ENCODE measurements at places on chromosomes 6 and 20. TPM values are rescaled to one million over a fixed set of nuclear protein-coding genes. Genes with fewer than 3 reads are reported as not detected.

DNA sequence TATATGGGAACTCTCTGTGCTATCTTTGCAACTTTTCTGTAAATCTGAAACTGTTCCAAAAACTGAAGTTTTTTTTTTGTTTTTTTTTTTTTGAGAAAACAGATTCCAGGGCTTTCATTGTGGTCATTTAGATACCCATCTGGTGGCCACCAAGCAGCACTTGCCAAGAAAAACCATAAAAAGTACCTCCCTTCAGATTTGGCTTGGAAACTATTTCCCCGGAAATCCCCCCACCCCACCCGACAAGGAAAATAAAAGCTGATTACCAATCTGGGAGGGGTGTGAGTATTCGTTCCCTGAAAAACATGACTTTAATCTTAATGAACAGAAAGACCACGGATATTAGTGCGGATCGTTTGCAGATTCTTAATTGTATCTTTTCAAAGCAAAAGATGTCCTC is 1.9 kb downstream of the NFATC2 start:
- no peak for DNase-seq

- no peak for DNase-seq
These were observed 42.8 kb upstream of the FAM135A start for GRCh38 chr6:70370496-70370895.

DNA sequence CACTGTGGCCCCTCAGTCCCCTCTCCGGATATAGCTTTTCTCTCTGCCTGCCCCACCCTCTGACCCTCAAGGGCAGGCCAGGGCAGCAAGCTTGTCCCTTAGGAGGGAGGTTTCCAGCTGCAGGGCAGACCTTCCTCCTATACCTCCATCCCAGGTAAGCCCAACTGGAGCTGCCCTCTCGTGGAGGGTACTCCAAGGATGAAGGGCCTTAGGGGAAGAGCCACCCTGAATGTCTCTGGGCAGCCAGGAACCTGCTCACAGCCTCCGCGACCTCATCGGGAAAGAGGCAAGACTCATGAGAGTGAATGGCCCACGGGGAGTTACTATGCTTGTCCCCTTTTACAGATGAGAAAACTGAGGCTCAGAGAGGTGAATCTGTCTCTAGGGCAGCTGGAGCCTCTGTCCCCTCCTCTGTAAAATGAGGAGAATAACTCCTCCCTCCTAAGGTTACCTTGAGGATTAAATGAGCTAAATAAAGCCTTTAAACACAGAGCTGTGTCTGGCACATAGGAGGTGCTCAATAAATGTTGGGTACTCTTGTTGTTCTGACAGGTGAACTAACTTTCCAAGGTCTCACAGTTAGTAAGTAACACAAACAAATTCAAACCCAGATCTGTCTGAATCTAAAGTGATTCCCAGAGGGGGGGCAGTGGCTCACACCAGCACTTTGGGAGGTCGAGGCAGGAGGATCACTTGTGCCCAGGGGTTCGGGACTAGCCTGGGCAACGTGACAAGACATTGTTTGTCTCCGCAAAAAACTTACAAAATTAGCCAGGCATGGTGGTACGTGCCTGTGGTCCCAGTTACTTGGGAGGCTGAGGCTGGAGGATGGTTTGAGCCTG is 12.1 kb downstream of the SRXN1 start:
- DNase-seq, result no peak

BPIFA1 gene
- not detected for total RNA-seq

- DNase-seq, result no peak
These were observed 23.7 kb downstream of the RANBP9 start for GRCh38 chr6:13687917-13688351.

PAQR8 gene
- 3.9 TPM for total RNA-seq

DNA sequence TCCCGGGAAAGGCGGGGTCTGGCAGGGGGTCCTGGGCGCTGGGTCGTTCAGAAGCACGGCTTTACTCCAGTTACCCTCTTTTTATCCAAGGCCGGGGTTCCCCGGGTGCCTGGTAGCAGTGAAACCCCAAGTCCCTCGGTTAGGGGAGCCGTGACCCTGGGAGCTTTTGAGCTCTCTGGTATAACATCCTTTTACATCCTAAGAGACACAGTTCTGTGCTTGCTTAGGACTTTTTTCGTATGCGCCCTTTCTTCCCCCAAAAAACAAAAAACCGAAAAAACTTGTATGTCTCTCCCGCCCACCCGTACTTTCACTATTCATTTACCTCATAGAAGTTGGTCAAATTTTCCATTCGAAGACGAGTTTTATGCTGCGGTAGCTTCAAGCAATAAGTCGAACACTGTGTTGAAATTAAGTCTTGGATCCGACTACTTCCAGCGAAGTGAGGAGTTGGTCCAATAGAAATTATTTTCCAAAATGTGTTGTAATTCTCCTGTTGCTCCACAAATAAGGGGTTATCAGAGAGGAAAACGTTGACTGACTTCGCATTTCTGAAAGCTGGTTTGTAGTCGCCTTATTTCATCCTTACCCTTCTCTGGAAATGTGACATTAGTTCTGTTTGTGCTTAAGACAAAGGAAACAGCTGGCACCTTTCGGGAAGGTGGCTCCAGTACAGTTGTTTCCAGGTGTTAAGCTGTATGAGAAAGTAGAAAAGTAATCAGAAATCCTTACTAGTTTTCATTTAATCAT is 816 bp upstream of the MAN1A1 start:
- DNase-seq, result no peak

ESR1 gene
- total RNA-seq, result 11.6 TPM

PLG gene
- total RNA-seq, result not detected

DNA sequence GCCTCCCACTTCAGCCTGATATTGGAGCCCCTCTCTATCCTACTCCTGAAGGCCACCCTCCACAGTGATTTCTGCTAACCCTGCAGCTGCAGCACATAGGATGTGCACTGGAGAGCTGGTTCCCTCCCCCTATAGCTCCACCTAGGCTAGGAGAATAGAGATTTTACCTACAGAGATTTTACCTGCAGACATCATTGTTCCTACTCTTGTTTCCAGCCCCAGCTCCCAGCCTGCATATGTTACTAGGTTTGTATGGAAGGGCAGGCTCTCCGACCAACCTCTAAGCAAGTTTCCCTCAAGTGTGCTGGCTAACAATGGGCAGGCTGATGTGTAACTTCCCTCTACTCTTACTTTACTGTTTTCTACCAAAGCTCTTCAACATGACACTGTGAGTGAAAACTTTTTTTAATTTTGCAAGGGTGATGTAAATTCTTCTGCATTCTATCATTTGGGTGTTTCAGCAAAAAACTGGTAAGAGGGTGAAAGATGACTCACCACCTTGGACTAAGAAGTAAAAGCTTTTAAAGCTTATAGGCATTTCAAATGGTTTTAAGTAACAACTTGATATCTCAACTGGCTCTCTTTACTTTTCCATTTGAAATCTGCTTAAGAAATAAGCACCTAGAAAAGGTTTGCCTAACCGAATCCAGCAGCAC is 106.8 kb downstream of the CDK19 start:
- DNase-seq, result no peak

CDH4 gene
- 0.19 TPM for total RNA-seq

- DNase-seq, result no peak
These were observed 122.9 kb upstream of the FOXO3 start for GRCh38 chr6:108437821-108438220.

CST4 gene
- not detected for total RNA-seq

- DNase-seq, result no peak
These were observed 19.4 kb upstream of the OVOL2 start for GRCh38 chr20:18077157-18077556.

LAMA5 gene
- 131 TPM for total RNA-seq

- DNase-seq, result no peak
These were observed 161.3 kb upstream of the PHACTR1 start for GRCh38 chr6:12555267-12555666.

GRCh38 chr6:121449331-121449730 is 13.9 kb downstream of the GJA1 start:
- DNase-seq, result no peak

GRCh38 chr6:39228992-39229767 is at the start of gene KCNK5:
KCNK5 (minus strand) TSS chr6:39229475; CDS start chr6:39229111, 364 bp downstream.
- DNase-seq, result peak; percentile 93

- no peak for DNase-seq
These were observed 459.6 kb upstream of the SOX4 start for GRCh38 chr6:21133901-21134300.

FABP7 gene
- not detected for total RNA-seq

FAM210B gene
- 40.3 TPM for total RNA-seq

- no peak for DNase-seq
These were observed 111.8 kb downstream of the EDN3 start for GRCh38 chr20:59412181-59412580.

- no peak for DNase-seq
These were observed at the start of gene GNAS for GRCh38 chr20:58852543-58853271. GNAS (plus strand) TSS chr20:58852716.

- DNase-seq, result no peak
These were observed 162.5 kb downstream of the MMS22L start for GRCh38 chr6:97120511-97120910.

DNA sequence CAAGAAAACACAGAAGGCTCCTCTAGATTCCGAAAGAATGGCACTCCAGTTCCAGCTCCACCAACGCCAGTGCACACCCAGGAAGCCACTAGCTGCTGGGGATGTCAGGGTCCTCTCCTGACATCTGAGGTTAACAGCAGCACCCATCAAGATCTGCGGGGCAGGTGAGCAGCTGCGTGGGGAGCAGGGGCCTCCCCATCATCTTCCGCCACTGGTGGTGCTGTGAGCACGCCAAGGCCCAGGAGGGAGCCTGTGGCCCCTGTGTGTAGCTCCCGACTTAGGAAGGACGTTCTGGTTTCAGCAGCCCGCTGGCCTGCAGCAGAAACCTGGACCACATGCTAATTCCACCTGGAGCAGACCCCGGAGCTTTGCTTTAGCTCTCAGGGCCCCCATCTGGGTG is 386.2 kb downstream of the TAF4 start:
- no peak for DNase-seq

DNA sequence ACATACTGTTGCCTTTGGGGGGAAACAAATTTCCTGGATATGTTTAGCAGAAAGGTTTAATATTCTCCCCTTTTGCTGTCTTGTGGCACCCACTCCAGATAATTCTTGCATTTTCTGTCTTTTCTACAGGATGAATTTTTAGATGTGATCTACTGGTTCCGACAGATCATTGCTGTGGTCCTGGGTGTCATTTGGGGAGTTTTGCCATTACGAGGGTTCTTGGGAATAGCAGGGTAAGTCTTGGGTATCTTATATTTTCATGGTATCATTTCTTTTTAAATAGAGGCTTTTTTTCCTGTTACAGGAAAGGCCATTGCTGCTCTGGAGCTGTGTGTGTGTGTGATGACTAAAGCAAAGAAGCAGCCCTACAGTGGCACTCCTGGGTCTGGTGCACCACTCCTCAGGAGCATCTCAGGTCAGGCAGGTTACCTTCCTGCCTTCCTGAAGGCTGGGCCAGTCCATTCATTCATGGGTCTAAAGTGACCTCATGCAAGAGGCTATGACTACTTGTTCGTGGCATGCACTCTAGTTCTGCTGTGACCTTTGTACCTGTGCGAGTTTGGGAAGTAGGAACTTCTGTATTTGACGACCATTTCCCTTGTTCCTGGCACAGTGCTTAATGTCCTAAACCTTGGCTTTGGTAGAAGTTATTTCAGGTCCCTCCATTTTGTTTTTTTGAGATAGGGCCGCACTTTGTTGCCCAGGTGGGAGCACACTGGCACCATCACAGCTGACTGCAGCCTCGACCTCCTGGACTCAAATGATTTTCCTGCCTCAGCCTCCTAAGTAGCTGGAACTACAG is 2.2 kb downstream of the RAB5IF start:
- DNase-seq, result no peak

GRCh38 chr6:1602049-1602713 is 7.5 kb upstream of the FOXC1 start:
- DNase-seq, result peak; percentile 44

VSTM2L gene
- 6.9 TPM for total RNA-seq

GRCh38 chr20:31968291-31969126 is 558 bp downstream of the XKR7 start:
- peak; percentile 94 for DNase-seq

DNA sequence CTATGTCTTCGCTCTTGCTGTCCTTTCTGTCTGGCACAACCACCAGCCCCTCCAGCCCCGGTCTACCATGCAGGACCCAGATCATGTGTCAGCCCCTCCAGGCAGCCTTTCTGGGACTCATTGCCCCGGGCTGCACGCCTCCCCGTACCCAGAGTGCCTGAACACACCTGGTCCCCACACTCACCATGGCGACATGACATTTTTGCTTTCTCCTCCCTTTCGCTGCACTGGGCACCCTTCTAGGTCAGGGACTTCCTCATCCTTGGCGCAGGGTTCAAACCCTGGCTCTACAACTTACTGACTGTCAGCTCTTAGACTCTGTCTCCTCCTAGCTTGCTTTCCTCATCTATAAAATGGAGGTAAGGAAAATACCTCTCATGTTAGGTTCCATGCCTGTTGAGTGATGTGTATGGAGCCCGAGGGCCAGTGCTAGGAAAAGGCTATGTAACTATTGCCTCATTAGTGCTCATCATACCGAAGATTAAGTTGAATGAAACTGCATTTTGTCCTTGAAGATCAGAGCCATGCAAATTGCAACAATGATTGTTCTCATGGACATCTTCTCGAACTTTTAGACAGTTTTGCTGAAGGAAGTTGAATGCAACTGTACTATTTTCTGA is 49.7 kb upstream of the TIAM2 start:
- DNase-seq, result peak; percentile 69

RAB23 gene
- total RNA-seq, result 46.6 TPM

DNA sequence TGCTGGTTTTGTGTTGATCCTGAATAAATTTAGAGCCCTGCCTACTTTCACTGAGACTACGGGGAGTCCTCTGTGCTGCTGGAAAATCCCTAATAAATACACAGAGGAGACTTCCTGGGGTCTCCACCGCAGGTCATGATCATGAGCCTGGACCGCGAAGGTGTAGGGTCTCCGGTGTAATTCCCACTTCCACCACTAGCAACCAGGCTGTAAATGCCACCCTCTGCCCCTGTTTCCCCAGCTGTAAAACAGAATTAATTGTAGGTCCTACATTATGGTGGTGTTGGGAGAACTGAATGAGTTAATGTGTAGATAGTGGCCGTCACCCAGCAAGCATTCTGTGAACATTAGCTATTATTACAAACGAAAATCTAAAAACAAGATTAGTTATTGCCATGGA is 191.6 kb upstream of the THBS2 start:
- no peak for DNase-seq

STMND1 gene
- total RNA-seq, result not detected

- no peak for DNase-seq
These were observed 138.3 kb upstream of the FUT9 start for GRCh38 chr6:95877480-95877879.

GRCh38 chr6:21213492-21213891 is 380.1 kb upstream of the SOX4 start:
- DNase-seq, result no peak

DNA sequence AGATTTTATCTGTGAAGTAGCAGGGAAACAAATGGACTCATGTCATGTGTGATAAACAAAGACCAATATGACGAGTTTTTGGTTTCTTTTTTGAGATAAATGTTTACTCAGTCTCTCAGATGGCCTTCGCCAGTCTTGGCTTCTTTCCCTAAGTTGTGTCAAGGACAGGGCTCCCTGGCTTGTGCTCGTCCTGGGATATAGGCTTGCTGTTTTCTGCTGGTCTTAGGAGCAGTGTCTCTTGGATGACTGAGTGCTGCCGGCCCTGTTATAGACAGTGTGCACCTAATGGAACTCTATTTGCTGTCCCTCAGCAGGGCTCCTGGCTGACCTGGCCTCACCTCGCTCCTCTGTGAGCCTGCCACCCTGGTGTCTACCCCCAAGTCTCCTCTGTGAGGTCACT is 324.1 kb upstream of the SYNCRIP start:
- DNase-seq, result no peak

HSF2 gene
- 7.8 TPM for total RNA-seq

All from posterior vena cava (tissue), 2 donors.